ENCODE measurements at places on chromosomes 12 and 14. TPM values are rescaled to one million over a fixed set of nuclear protein-coding genes. Genes with fewer than 3 reads are reported as not detected.

DNA sequence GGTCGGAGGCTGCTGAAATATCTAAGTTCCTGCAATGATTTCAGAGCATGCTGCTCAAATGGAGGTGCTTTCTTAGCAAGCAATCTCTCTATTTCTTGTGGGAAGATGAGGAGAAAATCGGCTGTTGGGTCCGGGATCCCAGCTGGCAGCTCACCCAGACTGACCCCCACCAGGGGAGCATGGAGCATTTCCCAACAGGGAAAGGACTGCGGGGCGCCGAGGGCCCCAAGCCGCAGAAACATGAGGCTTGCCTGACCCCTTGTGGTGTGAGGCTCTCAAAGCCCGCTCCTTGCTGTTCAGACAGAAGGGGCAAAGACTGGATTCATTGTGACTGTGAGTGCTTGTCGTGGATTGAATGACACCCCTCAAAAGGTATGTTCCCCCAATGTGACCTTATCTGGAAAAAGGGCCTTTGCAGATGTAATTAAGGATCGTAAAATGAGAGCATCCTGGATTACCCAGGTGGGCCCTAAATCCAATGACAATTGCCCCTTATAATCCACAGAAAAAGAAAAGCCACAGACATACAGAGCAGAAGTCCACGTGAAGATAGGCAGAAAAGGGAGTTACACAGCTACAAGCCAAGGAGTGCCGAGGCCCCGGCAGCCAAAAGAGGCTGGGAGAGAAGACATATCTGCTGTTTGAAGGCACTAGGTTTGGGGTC lies 116.3 kb upstream of the VASH1 start:
- no peak for DNase-seq

GRCh38 chr14:101192661-101193000 lies 289.1 kb upstream of the RTL1 start:
- no peak for DNase-seq

GRCh38 chr14:22521449-22522239 lies 67.4 kb downstream of the DAD1 start:
- DNase-seq, result no peak

- DNase-seq, result no peak
These were observed 380.8 kb downstream of the EGLN3 start for GRCh38 chr14:33569821-33570687.

- no peak for DNase-seq
These were observed 381.0 kb downstream of the SNAPC1 start for GRCh38 chr14:62143245-62143644.

GRCh38 chr12:4270831-4271716 lies 2.5 kb upstream of the CCND2 start:
- DNase-seq, result peak; percentile 45

- DNase-seq, result no peak
These were observed 377.3 kb downstream of the EMP1 start for GRCh38 chr12:13573698-13574321.

DNA sequence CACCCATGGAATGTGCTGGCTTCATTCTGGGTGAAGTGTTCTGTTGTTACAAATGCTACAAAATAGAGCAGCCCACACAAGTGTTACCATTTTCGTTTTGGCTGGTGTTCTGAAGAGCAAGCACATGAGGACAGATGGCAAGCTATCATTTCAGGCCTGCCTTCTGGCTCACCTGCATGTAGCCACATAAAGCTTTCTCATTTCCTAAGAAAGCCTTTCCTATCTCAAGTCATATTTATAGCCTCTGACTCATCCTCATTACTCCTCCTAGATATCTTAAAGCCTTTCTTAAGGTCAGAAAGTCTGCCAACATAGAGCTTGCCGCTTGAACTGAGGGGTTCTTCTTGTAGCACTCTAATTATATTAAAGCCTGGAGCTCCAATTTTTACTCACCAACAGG lies 89.0 kb downstream of the PTPRR start:
- DNase-seq, result no peak

GRCh38 chr12:72406111-72406510 lies 133.9 kb downstream of the TRHDE start:
- no peak for DNase-seq

- no peak for DNase-seq
These were observed 57.6 kb upstream of the SSTR1 start for GRCh38 chr14:38150075-38150474.

GARIN6 gene
- not detected for total RNA-seq
